ENCODE measurements at places on chromosomes 7 and 10. TPM values are rescaled to one million over a fixed set of nuclear protein-coding genes. Genes with fewer than 3 reads are reported as not detected.

GRCh38 chr10:102633287-102633686, 11.0 kb upstream of the TRIM8 start:
- no peak for DNase-seq

GRCh38 chr7:46512891-46513413, 591.9 kb upstream of the IGFBP3 start:
- no peak for DNase-seq

DNA sequence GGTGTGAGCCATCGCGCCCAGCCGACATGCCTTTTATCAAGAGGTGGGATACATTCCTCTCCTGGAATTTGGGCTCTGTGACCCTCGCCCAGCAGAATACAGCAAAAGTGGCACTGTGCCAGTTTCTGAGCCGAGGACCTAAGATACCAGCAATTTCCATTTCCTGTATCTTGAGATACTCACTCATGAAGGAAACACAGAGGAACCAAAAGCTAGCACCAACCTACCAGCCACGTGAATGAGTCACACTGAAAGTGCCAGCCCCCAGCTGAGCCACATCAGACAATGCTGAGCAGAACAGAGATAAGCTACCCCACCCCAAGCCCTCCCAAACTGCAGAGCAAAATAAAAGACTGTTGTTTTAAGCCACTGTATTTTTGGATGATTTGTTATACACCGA, 56.3 kb downstream of the CACUL1 start:
- no peak for DNase-seq

- DNase-seq, result no peak
Observed at GRCh38 chr10:100735337-100736143, 9.8 kb upstream of the PAX2 start.

DNA sequence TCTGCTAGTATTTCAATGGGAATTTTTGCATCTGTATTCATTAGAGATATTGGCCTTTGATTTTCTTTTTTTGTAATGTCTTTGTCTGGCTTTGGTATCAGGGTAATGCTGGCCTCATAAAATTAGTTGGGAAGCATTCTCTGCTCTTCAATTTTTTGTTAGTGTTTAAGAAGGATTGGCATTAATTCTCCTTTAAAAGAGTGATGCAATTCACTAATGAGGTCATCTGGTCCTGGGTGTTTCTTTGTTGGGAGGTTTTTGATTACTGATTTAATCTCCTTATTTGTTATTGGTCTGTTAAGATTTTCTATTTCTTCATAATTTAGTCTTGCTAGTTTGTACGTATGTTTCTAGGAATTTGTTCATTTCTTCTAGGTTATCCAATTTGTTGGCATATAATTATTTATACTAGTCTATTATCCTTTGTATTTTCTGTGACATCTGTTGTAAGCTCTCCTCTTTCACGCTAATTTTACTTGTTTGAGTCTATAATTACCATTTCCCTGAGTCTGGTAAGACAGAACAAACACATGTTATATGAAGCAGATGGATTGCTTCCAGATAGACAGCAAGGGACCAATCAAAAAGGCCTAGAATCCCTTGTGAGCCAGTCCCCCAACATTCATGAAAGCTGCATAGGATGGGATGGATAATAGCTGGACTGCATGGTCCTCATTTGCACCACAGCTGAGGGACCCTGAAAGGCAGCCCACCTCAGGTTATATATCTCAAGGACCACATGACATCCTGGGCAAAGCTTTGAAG, 54.4 kb downstream of the MTPAP start:
- DNase-seq, result no peak

GRCh38 chr7:5172196-5172775, 17.7 kb upstream of the WIPI2 start:
- DNase-seq, result no peak

- no peak for DNase-seq
Observed at GRCh38 chr10:14507781-14508180, 177.1 kb upstream of the FRMD4A start.

DNA sequence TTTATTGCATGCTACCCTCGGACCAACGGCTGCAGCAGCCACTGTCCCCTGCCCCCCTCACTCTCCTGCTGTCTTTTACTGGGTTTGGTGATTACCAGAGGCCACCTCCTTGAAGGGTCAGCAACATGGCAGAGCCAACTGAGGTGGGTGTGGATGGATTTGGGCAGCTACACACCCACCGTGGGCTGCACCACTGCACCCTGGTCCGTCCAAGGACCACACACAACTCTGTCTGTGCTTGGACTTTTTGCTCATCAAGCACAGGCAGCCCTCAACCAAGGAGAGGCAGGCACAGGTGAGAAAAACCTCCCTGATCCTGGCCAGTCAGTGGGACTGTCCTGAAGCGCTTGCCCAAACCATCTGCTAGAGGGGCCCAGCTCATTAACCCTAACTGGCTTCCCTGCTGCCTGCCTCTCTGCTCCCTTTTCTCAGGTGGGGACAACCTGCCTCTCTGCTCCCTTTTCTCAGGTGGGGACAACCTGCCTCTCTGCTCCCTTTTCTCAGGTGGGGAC, 239.5 kb upstream of the PITRM1 start:
- no peak for DNase-seq

DNA sequence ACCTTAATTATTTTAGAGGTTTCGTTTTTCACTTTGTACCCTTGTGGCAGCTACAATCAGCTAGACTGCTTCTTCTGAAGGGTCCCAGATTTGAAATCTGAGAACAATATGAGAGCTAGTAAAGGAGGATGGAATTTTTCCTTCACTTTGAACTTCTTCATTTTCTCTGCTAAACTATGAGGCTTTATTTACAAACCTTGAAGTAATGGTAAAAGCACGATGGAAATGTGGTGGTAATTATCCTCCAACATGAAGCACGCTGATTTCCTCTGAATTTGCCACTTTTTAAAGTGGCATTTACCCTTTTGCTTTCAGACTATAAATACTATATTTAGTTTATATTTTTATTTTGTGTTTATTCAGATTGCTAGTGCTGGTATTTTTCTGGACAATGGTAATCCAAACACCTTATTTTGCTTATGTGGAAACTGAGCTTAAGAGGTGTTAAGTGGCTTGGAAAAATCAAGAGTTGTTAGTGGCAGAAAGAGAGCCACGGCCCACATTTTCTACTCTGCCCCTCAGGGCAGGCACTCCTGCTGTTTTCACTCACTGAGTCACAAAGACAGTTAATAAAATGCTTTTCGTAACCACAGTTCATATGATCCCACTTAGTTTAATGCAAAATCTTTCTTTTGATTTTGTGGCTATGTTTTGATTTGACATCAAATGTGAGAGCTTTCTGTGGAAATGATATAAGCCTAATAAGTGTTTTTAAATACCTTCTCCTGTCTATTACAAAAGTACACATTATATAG, 2.7 kb downstream of the SSMEM1 start:
- DNase-seq, result no peak

DNA sequence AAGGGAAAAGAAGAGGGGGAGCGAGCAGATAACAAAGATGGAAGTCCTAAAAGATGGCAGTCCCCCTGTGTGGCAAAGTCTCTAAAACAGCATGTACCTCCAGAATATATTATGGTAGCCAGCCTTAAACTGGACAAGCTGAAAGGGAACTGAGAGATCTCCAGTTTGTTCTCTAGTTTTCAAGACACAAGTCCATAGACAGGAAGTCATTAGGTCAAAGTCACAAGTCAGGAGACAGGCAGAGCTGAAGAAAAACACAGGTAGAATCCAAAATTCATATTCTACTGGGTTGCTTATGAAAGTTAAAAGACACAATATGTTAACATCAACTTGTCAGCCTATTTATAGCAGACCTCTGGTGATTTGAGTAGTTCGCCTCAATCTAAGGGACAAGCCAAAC, 38.7 kb downstream of the FAM107B start:
- DNase-seq, result no peak

DNA sequence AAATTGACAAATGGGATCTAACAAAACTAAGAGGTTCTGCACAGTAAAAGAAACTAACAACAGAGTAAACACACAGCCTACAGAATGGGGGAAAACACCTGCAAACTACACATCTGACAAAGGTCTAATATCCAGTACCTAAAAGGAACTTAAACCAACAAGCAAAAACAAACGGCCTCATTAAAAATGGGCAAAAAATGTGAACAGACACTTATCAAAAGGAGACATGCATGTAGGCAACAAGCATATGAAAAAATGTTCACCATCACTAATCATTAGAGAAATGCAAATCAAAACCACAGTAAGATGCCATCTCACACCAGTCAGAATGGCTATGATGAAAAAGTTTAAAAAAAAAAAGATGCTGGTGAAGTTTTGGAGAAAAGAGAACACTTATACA, 197.4 kb downstream of the KBTBD2 start:
- DNase-seq, result no peak

- no peak for DNase-seq
Observed at GRCh38 chr10:89861584-89862301, 160.4 kb downstream of the KIF20B start.

DNA sequence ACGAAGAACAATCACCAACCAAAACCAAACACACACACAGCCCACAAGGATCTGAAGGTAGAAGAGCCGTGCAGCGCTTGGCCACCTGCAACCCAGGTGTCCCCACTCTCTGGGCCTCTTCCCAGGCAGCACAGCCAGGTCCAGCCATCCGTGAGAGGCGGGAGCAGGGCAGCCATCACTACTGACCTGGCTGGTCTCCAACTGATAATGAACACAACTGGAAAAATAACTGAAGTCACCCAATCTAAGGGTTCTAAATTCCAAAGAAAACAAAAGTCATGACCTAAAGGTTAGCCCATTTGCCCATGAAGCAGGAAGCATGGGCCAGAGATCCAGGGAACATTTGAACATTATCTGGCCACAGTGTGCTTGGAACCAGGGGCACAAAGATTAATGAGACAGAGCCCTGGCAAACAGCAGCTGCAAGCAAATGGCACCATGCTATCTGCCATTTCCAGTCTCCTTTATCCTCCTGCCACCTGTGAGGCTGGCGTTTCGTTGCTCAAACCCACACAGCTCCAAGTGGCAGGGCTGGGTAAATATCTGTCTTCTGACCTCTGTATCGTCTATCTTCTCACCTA, 207.9 kb downstream of the TNS3 start:
- DNase-seq, result no peak

GRCh38 chr10:118763202-118763988, 8.6 kb upstream of the CACUL1 start:
- no peak for DNase-seq

DNA sequence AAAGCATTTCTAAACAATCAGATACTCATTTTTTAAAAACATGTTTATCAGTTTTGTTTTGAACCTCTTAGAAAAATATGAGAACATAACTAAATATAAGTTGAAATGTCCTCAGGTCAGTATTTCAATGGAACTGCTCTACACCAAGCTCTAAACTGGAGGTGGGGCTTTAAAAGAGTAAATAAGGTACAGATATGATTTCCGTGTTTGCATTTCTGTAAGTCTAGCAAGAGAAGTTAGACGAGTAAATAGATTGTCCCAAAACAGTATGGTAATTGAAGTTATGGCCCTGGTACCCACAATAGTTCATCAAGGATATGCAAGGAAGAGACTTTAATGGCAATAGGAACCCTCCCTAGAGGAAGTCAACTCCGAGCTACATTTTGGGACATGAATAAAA, 115.1 kb upstream of the AKR1E2 start:
- DNase-seq, result no peak

GRCh38 chr10:77430530-77430929, 207.1 kb downstream of the KCNMA1 start:
- no peak for DNase-seq

- DNase-seq, result no peak
Observed at GRCh38 chr10:69087590-69088470, at the start of gene SRGN. Gene SRGN, plus strand, starts transcription at chr10:69088103. Its CDS starts 55 bp downstream, at chr10:69088158.

DNA sequence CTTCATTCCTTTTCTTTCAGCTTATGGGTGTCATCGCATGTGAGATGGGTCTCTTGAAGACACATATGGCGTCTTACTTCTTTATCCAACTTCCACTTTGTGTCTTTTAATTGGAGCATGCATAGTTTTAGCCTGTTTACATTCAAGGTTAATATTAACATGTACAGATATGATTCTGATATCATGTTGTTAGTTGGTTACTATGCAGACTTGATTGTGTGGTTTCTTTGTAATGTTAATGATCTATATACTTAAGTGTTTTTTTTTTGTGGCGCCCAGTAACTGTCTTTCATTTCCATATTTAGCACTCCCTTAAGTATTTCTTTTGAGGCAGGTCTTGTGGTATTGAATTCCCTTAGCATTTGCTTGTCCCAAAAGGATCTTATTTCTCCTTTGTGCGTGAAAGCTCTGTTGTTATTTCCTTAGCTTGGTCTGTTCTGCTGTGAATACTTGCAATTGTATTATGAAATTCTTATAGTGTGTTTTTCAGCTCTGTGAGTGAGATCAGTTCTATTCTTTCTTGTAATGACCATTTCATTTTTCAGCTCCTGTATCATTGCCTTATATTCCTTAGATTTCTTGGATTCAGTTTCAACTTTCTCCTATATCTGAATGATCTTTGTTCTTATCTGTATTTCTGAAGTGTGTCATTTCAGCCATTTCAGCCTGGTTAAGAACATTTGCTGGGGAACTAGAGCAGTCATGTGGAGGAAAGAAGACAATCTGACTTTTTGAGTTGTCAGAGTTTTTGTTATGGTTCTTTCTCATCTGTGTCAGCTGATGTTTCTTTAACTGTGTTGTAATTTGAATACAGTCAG, 88.4 kb downstream of the ABCA13 start:
- DNase-seq, result no peak

DNA sequence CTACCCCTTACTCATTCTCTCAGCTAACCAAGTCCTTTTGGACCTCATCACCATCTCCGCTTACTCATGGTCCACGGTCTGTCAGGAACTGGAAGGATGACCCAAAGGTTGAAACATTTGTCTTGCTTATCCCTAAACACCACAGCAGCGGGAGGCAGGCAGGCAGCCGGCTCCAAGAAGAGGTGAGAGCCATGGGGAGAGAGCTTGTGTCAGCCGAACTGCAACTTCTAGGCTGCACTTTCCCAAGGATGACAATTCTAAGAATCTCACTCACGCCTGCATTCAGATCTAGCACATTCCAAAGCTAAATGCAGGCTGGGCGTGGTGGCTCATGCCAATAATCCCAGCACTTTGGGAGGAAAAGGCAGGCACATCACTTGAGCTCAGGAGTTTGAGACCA, 86.0 kb downstream of the SPDYE5 start:
- no peak for DNase-seq

The LSM5 gene
- 50.5 TPM for total RNA-seq

The ANKRD61 gene
- not detected for total RNA-seq

The AKR1C4 gene
- not detected for total RNA-seq

The HOXA5 gene
- 0.59 TPM for total RNA-seq

The NPTX2 gene
- 0.44 TPM for total RNA-seq

The TAS2R38 gene
- not detected for total RNA-seq

The INA gene
- 0.23 TPM for total RNA-seq

The GPRIN2 gene
- 0.31 TPM for total RNA-seq

The CTNNA3 gene
- 2.3 TPM for total RNA-seq

The FOXI2 gene
- total RNA-seq, result not detected

The LMTK2 gene
- total RNA-seq, result 32.5 TPM

The DNAJC2 gene
- total RNA-seq, result 35.8 TPM

The TDRD1 gene
- 0.18 TPM for total RNA-seq

Data from endothelial cell (in vitro differentiated cells).